ENCODE measurements at places on chromosomes 7 and 10. TPM values are rescaled to one million over a fixed set of nuclear protein-coding genes. Genes with fewer than 3 reads are reported as not detected.
A peak's percentile ranks its signal among the peaks of the same experiment; 100 is the strongest.

DNA sequence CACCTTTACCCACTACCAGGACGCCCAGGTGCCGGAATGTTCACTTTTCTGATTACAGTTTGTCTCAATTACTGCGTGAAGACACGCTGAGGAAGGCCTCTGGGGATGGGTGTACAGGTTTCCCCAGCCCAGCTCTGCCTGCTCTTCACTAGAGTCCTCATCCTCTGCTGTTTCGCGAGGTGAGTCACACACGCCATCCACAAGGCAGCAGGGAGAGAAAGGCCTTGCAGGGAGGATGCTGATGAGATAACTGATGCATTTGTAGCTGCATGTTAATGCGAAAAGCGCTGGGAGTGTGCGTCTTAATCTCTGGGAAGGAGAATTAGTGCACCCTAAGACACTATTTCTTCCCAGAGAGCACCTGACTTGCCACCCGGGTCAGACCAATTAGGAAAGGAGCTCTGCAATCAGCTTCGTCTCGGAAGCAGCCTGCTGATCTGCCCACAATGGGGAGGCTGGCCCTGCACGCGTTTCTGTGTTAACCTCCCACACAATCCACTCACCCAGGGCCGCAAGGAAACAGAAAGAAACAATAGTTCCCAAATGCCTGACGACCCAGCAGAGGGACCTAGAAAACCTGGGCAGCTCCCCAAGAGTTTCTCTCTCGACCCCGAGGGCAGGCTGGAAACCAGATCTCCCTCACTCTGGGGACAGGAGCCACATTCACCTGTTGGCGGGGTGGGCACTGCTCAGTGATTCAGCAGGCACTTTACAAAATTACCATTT is 578.7 kb downstream of the GLRX3 start:
- DNase-seq: no peak
- H3K36me3 ChIP-seq: no peaks in the 10 kb centered on the region
- no peak overlapping the region for H3K4me3 ChIP-seq
- no peaks in the 10 kb centered on the region for H3K27me3 ChIP-seq

DNA sequence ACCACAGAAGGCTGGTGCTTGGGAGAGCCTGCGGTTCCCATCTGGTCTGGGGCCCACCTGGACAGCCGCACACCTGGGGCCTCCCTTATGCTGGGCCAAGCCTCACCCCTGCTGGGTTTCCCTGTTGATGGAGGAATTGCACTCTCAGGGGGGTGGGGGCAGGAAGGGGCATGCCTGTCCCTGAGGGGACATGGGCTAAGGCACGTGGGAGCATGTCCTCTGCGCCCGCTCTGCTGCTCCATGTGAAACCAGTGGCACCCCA is 43.4 kb downstream of the OAT start:
- peaks cover 3% of the 10 kb centered on the region for H3K27me3 ChIP-seq
- no peak for DNase-seq
- no peak overlapping the region for H3K4me3 ChIP-seq
- H3K4me1 ChIP-seq: no peaks in the 10 kb centered on the region
- no peaks in the 10 kb centered on the region for H3K36me3 ChIP-seq
- H3K27ac ChIP-seq: no peak overlapping the region

The UPK3BL2 gene
- 1.0 TPM for total RNA-seq

DNA sequence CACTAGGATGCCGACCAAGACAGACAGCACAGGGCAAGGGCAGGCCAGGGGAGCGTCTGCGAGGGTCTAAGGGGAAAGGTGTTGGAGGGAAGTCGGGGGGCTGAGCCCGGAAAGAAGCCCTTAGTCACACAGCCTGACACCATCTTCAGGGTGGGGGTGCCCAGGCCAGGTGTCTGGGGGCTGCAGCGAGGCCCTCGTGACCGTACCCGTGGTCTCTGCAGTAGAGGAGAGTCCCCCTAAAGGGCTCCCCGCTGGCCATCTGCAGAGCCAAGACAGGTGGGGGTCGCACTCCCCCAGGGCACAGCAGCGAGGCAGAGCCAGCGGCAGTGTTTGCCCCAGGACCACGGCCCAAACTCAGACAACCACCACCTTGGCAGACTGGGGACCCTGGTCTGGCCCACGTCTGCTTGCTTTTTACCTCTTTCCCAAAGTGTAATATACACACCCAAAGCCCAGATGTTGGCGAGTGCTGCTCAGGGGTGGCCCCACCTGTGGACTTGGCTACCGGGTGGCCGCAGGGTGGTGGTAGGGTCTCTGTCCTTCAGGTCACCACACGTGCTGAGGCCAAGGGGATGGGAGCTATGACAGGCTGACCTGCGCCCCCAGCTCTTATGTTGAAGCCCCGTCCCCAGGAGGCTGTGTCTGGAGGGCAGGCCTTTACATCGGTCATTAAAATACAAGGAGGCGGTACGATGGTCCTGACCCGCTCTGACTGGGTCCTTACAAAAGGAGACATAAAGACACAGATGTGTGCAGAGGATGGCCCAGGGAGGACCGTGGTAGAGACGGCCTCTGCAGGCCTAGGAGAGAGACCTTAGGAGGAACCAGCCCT is 107.4 kb downstream of the DNAJB6 start:
- no peak overlapping the region for H3K4me3 ChIP-seq
- no peaks in the 10 kb centered on the region for H3K4me1 ChIP-seq
- H3K36me3 ChIP-seq: no peaks in the 10 kb centered on the region
- no peaks in the 10 kb centered on the region for H3K27me3 ChIP-seq
- no peak overlapping the region for H3K27ac ChIP-seq

GRCh38 chr10:137606-138005 is 2.4 kb downstream of the ZMYND11 start:
- DNase-seq: peak; percentile 49
- H3K4me3 ChIP-seq: no peak overlapping the region
- H3K4me1 ChIP-seq: peaks cover 20% of the 10 kb centered on the region
- H3K27me3 ChIP-seq: no peaks in the 10 kb centered on the region
- no peak overlapping the region for H3K27ac ChIP-seq

GRCh38 chr7:100914879-100915447 is 19.3 kb upstream of the ACHE start:
- no peak for DNase-seq
- no peaks in the 10 kb centered on the region for H3K4me1 ChIP-seq
- H3K27ac ChIP-seq: no peak overlapping the region
- no peaks in the 10 kb centered on the region for H3K27me3 ChIP-seq
- H3K36me3 ChIP-seq: no peaks in the 10 kb centered on the region

GRCh38 chr7:37694208-37695094 is 10.9 kb downstream of the GPR141 start:
- no peak overlapping the region for H3K27ac ChIP-seq
- H3K4me1 ChIP-seq: no peaks in the 10 kb centered on the region
- no peaks in the 10 kb centered on the region for H3K36me3 ChIP-seq
- no peak for DNase-seq
- H3K4me3 ChIP-seq: no peak overlapping the region

The CCDC172 gene
- total RNA-seq: not detected

- no peaks in the 10 kb centered on the region for H3K4me1 ChIP-seq
- no peaks in the 10 kb centered on the region for H3K27me3 ChIP-seq
- no peaks in the 10 kb centered on the region for H3K36me3 ChIP-seq
- no peak overlapping the region for H3K27ac ChIP-seq
These were observed 160.1 kb downstream of the GATA3 start for GRCh38 chr10:8214587-8214986.

GRCh38 chr10:3106928-3107425 is 39.6 kb downstream of the PFKP start:
- no peaks in the 10 kb centered on the region for H3K4me1 ChIP-seq
- no peaks in the 10 kb centered on the region for H3K27me3 ChIP-seq
- peaks cover 33% of the 10 kb centered on the region for H3K36me3 ChIP-seq

The UBE2H gene
- 64.2 TPM for total RNA-seq

Measured in fibroblast of lung (primary cell).